Stimulated activated CD8-positive, alpha-beta memory T cell treated with anti-CD3 and anti-CD28 coated beads, Interleukin-4, amount 100 ng/mL, for 4 hours (primary cell): ENCODE measurements at places on chromosomes 12 and 14.
A peak's percentile ranks its signal among the peaks of the same experiment; 100 is the strongest.

DNA sequence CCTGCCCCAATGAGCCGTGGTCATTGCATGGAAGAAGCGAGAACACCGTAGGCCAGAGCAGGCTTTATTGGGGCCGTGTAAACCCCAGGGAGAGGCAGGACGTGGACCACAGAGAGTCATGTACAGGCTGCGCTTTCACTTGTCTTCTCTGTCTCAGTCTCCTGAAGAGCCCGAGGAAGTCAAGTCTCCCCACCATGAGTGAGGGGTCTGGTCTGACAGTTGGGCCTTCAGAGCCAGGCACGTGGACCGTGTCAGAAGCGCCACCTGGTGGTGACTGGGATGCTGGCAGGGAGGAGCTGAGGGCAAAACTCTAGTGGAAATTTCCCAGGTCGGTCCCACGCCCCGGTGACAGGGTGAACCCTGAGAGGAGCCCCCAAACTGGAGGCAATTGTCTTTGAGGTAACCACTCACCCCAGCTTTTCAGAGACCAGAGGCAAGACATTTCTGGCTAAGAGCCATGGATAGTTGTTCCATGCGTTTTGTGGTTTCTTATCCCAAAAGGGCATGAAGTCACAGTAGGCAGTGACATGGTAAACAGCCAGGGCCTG lies 17.4 kb downstream of the RPS6KL1 start:
- DNase-seq: peak; percentile 72

- DNase-seq: no peak
Observed at GRCh38 chr14:69320581-69321365, 60.8 kb downstream of the GALNT16 start.

DNA sequence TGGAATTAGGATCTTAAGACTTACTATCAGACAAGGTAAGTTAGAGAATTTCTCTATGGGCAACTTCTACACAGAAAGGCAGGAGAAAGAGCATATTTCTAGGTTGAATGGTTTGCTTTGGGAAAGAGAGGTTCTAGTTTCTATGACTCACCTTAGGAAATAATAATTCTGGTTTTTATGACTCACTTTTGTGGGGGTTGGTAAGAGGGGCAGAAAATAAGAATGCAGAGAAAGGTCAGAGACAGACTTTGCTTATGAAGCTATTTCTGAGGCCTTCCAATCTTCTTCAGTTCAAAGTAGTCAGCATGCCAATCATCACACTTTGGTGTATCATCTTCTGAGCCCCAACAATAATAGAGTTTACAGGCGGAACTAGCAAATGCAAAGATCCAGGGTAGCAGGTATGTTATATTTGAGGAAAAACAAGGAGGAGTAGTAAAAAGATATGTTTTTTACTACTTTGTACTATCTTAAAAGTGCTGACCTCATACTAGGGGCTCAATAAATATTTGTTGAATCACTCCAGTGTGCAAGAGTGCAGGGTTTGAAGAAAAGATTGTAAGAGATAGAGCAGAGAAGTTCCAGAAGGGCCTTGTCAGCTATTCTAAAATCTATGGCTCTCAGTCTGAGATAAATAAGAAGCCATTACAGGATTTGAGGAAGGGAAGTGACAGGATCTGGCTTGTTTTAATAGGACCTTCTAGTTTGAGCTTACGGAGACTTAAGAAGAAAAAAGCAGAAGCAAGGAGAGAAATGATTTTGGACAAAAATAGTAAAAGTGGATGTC lies 56.7 kb upstream of the LRFN5 start:
- DNase-seq: no peak

DNA sequence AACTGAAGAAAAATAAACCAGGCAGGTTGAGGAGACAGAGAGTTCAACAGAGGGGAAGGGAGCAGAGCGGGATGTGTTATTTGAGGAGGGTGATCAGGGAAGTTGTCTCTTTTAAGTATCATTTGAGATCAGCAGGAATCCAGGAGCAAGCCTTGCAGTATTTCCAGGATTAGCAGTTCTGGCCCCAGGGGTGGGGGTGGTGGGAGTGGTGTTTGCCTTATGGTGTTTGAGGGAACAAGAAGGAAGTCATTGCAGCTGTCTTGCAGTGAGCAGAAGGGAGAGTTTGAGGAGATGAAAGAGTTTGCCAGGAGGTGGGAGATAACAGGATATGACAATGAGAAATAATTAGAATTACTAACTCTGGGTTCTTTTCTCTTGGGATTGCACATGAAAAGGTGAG lies 418.6 kb downstream of the NELL2 start:
- DNase-seq: no peak

DNA sequence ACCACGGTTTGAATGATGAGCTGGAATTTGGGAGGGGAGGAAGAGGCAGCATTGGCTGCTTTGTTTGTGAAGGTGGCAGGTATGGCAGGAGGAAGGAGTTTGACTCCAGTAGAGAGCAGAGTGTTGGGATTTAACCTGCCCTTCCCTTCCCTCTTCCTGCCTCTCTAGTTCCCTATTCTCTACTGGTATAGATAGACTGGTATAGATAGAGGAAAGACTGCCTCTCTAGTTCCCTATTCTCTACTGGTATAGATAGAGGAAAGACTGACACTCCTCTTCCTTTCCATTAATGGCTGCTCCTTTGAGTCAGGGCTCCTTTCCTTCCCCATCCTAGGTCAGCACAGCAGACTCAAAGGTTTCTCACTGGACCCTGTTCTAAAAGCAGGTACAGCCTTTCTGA lies 8.4 kb upstream of the SYCP3 start:
- no peak for DNase-seq

DNA sequence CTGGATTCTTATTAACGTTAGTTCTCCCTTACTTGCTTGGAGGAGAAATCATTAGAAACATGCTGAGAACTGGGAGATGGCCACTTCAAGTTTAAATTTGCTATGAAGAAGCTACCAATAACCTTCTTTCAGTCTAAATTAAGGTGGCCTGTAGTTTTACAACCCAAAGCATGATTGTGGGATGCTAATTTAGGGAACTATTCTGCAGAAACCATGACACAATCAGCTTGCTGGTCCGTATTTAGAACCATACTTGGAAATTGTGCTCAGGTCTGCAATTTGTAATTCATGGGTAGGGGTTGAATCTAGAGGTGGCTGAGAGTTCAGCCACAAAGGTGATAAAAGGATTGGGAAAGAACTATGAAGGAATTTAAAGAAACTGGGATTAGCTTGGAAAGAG lies 405.7 kb downstream of the RAD51B start:
- DNase-seq: no peak

DNA sequence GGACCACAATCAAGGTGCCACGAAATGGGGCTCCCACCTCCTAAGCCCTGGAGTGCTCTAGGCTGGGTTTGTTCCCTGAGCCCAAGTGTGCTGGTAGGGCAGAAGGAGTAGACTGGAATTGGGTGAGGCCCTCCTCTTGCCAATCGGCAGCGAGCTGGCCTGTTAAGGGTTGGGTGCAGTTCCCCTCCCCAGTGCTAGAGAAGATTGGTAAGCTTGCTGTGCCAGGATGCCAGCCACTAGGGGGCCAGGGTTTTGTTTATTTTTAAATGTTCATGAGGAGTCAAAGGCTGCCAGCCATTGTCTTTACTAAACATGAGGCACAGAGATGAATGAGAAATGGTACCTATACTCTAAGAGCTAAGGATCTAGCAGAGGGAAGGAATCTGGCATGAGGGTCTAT lies 79.7 kb downstream of the SPTB start:
- DNase-seq: no peak

GRCh38 chr14:103744621-103745395 lies 29.2 kb downstream of the ZFYVE21 start:
- DNase-seq: no peak
